ENCODE measurements at places on chromosomes 6 and 20. TPM values are rescaled to one million over a fixed set of nuclear protein-coding genes. Genes with fewer than 3 reads are reported as not detected.

- no peak for DNase-seq
These were observed 681.4 kb downstream of the EPHA7 start for GRCh38 chr6:92737983-92738382.

DNA sequence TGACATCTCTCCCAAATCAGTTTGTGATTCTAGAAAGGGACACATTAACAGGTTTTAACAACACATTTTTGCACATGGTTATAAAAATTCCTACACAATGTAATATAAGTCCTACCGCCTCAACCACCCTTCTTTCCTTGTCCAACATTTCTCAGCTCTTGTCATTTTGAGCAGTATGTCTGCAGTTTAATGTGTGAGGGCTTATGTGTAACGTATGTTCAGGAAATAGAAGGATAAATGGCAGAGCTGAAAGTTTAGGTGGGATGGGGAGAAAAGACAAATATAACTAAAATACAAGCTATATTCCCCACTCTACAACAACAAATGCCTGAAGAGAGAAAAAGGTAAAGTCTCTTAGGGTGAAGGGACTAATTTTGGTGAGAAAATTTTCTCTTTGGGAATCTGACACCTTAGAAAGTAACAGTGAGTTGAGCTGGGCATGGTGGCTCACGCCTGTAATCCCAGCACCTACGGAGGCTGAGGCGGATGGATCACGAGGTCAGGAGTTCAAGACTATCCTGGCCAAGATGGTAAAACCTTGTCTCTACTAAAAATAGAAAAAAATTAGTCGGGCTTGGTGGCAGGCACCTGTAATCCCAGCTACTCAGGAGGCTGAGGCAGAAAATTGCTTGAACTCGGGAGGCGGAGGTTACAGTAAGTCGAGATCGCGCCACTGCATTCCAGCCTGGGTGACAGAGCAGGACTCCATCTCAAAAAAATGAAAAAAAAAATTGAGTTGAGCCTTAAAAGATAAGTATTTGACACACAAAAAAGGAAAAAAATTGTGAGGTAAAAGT, 5.1 kb downstream of the PNRC1 start:
- DNase-seq = no peak

LINC00237 gene
- total RNA-seq = not detected

PI16 gene
- 7.9 TPM for total RNA-seq

DNA sequence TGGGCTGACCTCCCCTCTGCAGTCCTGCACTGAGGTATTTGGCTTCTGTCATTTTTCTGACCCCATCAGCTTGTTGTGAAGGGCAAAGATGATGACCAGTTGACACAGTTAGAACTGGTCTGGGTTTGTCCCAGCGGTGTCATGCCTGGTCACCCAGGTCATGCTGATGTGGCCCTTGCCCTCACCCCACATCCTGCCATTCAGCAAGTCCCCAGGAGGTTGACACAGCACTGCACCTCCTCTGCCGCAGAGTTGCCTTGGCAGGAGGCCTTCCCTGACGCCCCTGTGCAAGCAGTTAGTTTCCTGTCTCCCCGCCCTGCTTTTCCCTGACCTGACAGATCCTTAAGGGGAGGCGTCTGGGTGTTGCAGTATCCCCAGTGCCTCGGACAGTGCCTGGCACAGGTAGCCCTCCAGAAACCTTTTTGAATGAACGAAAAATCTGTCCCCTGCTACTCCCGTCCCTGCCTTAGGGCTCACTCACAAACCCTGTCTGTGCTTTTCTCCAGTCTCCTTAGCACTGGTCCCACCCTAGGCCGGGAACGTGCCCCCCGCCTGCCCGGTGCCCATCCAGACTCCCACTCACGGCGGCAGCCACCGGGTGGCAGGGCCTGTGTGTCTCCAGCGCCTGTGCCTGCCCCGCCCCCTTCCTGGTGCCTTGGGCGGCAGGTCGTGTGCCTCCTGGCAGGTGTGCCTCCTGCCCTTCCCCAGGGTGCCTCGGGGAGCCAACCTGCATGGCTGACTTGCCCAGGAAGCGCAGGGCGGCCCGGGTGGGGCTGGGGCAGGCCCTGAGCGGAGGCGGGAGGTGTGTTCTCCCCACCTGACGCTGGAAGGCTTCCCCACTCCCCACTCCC, 146.3 kb upstream of the RNF24 start:
- peak; percentile 54 for DNase-seq

DNA sequence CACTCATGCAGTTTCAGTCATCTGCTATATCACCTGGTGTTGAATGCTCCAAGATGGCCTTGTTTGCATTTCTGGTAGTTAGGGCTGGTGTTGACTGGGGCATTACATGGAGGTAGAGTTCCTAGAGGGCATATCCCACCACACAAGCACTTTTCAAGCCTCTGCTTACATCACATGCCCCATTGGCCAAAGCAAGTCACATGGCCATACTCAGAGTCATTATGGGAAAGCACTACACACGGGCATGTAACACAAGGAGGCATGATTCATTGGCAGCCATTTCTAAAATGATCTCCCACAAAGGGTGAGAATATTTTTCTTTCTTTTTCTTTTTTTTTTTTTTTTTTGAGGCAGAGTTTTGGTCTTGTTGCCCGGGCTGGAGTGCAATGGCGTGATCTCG, 73.2 kb downstream of the TRMT6 start:
- no peak for DNase-seq

DNA sequence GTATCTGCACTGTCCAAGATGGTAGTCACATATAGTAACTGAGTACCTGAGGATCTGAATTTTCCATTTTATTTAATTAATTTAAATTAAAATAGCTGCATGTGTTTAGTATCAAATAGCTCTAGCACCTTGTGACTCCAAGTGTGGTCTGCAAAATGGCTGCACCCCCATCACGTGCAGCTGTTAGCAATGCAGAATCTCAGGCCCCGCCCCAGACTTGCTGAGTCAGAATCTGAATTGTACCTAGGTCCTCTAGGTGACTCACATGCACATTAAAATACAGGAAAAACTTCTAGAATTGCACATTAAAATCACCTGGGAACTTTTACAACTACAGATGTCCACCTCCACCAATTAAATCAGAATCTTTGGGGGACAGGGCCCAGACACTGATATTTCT, 19.2 kb upstream of the FAM83C start:
- no peak for DNase-seq

DNA sequence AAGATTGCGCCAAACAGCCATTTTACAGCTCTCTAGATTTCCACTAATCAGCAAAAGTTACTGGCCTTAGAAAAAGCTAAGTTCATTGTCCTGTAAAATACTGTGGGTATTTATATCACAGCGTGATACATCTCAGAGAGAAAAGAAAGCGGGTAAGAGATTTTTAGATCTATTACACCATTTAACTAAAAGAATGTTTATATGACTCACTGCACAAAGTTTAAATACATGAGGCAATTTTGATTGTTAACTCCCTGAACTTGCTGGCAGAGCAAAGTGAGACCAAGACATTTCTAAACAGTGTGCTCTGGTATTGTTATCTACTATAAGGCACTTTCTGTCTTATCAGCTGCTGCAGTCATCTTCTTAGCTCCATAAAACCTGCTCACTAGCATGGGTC, 314.3 kb downstream of the EPHA7 start:
- DNase-seq = no peak
